CMK (cell line): ENCODE measurements at places on chromosomes 7 and 10.

- no peak for DNase-seq
Observed at GRCh38 chr10:124262234-124262865, 156.4 kb downstream of the OAT start.

GRCh38 chr7:149280661-149281507 lies 18.9 kb downstream of the ZNF783 start:
- DNase-seq, result no peak

DNA sequence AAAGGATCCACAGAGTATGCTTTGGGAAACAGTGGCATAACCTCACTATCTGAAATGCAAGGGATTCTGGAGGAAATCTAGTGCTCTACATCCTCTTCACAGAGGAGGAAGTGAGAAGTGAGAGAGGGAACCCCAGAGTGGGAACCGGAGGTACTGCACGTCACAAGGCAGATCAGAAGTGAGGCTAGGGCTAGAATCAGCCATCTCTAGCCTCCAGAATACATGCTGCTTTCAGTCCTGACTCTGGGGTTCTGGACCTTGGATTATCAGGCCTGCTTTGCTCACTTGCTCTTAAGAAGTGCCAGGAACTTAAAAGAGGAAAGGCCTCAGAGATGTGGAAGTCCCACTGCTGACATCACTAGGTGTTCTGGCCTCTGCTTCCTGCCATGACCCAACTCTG lies 25.7 kb downstream of the ZNF503 start:
- no peak for DNase-seq

DNA sequence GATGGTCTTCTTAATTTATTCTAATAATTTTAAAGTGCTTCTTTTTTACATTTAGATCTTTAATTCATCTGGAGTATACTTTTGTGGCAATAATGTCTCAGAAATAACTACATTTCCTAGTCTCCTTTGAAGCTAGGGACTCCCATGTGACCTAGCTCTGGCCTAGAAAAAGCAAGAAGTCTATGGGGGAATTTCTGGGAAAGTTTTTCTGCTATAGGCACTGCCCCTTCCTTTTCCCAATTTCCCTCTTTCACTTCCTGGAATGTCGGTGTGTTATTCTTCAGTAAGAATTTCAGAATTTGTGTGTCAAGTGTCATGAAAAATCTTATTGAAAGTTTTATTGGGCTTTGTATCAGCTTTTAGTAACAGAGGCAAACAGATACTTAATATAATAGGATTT lies 94.6 kb upstream of the LRRC4 start:
- DNase-seq, result no peak

DNA sequence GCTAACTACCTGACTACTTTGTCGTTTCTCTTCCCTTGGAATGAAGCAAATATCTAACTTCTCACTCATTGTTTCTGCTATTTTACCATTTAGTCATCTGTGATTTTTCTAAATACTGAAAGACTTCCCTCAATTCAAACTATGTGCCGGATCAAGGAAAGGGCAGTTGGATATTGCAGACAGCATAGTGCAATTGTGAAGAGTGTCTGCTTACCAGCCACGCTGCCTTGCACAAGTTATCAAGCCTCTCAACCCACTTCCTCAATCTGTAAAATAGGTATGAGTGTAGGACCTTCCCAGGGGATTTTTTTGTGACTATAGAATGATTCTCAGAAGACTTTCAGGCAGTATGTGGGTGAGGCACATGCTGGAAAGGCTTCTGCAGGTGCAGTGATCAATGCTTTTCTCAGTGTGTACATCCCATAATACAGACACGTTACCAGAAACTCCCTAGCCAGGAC lies 54.3 kb downstream of the EGFR start:
- DNase-seq, result no peak

DNA sequence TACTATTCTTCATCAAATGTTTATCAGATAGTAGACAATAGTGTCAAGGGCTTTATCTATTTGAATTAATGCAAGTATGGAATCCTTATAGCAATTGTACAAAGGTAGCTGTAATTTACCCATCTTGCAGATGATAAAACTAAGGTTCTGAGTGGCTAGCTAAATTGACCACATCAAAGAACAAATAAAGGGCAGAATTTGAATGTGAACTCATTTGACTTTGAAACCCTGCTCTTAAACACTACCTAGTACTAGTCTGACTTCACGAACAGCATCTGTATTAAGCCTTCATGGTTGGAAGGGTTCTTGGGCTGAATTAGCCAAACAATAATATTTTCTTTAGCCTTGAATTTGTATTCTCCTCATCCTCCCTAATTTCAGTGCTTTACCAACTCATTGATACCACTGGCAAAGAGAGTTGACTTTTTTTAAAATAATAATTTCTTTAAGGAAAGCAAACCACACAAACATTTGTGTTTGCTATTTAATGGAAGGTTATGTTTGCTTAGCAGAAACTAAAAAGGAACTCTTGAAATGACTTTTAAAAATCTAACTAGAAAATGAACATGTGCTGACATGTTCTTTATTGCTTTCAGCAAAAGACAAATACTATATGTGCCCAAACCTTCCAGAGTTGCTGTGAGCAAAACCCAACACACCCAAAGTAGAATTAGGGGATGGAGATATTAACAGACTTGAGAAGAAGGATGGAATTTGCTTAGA lies 322.6 kb downstream of the RNLS start:
- DNase-seq, result no peak

DNA sequence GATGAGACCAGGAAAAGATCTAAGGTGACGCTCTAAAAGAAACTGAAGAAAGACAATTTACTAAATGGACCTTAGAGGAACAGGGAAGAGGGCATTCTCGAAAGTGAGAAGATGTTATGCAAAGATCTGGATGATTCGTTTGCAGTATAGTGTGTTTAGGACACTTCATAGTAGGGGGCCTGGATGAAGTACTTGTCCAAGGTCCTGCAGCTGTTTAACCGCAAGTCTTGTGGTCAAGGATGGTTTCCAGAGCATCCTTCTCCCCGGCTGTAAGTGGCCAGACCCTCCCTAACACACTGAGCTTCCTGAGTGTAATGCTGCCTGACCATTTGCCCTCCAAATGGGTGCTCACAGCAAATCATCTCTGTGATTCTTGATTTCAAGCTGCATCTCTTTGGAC lies 101.6 kb downstream of the XPNPEP1 start:
- no peak for DNase-seq

DNA sequence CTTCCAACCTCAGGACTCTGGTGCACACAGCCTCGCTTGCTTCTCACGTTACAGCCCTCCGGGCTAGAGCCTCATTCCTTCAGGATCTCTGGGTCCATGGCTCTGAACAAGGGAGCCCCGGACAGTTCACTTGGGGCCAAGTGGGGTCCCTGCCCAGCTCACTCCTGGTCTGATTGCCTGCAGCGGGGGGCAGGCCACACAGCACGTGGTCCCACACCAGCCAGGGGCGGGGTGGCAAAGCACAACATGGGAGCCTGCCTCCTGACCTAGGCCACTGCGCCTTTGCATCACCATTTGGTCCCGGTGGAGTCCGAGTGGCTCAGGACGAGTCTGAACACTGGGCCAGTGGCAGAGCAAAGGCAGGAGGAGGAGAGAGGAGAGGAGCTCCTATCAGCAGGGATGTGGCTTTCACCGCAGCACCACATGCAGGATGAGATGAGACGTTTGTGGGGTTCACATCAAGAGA lies 13.4 kb upstream of the CRYGN start:
- no peak for DNase-seq

DNA sequence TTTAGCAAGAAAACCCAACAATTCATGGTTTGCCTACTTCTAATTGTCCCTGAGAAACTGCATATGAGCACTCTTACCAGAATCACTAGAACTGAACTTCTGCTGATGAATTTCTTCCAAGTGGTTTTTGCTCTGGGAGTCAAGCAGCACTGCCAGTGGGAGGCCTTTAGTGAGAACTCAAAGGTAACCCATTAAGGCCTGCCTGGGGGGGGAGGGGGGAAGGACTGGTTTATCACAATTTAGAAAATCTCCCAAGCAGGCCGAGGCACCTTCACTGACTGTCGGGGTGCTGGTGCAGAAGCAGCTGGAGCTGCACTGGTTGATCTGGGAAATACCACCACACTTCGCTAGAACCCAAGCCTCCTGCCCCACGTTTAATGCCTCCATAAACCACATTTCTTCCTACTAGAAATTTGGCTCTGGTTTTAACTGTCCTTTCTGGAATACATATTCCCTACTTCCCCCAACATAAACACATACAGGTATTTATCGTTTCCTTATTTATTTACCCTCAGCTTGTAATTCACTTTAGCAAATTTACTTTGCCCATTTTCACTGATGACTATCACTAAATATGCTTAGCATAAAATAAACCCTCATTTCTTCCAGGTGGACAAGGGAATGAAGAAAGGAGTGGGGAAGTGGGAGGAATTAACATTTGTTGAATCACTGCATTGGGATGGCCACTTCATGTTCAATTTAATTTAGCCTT lies 14.2 kb downstream of the ANK3 start:
- no peak for DNase-seq

GRCh38 chr7:74101061-74101681 lies 17.6 kb downstream of the LIMK1 start:
- DNase-seq, result no peak

GRCh38 chr10:125011926-125012705 lies 70.2 kb downstream of the ZRANB1 start:
- DNase-seq, result no peak

- DNase-seq, result no peak
Observed at GRCh38 chr10:10629512-10629911, 388.2 kb upstream of the CELF2 start.

DNA sequence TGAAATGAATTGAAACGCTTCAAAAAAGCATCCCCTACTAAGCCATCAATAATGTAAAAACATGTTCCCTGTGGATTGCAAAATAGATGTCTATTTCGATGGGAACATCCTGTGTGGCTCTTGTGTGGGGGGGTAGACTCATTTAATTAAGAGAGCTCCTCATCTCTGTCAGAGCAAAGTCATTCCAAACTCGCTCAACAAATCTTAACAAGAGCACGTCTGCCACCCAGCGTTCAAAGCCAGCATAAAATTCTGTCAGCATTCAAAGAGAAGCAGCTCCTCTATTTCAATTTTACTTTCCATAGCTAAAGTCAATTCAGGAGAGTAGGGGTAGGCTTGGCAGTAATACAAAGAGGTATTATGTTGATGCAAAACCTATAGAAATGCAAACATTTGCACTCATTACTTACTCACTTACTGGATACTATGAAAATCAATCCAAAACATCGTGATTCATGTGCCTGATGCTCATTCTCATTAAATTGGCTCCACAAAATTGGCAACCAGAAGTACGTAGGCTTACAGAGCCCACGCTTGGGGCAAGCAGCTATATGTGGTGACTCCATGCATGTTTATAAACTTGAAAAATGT lies 114.9 kb downstream of the IPMK start:
- peak; percentile 9 for DNase-seq

GRCh38 chr7:12102126-12102525 lies 109.0 kb upstream of the TMEM106B start:
- DNase-seq, result no peak
